ENCODE measurements at places on chromosomes 6 and 20.

DNA sequence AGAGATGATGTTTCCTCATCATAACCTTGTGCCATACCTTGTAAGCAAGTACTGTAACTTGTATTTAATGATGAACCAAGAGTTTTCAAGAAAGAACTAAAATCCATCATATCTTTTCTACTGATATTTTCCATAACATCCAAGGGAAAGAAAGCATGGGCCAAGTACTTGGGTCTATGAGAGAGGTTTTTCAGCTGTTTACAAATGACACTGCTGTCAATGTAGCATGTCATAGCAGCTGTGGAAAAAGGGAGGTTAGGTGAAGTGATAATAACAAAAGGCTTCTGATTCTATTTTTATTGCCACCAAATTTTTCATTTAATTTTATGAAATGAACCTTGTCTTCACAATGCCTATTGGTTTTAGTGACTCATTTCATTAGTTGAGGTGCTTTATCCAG, 482.3 kb downstream of the LMBRD1 start:
- no peak for DNase-seq

DNA sequence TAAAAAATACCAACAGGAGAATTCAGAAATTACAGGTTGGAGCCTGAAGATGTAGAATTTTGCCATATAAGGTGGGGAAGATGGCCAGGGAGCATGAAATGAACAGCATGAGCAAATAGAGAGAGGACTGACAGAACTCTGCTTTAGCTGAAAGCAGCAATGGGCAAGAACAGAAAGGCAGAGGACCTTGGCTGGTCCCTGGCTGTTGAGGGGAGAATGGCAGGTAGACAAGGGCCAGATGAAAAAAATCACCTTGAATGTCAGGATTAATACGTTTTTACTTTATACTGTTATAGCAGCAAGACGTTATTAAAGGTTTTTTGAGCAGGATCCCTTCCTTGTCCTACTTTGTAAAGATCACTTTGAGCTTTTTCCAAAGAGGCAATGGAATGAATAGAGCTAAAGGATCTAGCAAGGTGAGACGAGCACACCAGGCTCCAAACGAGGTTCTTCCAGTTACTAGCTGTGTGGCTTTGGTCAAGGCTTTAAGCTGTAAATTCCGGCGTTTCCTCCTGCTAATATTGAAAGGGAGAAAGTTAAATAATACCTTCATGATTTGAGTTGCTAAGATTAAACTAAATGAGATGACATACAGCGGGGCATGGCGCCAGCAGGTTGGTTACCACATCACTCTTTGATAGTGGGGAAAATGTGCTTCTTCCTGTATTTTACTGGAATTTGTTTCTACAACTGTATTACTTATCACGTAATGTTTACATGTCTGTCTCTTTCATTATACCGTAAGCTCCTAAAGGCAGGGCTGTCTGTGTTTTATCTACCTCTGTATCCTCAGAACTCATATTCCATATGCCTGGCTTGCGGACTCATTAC, 776 bp downstream of the PPIL1 start:
- no peak for DNase-seq

- no peak for DNase-seq
Measured at GRCh38 chr6:71403422-71404134, 115.0 kb downstream of the OGFRL1 start.

GRCh38 chr20:6700563-6701329, 66.7 kb upstream of the BMP2 start:
- DNase-seq: no peak

- no peak for DNase-seq
Measured at GRCh38 chr6:2086326-2086965, 159.0 kb downstream of the GMDS start.

GRCh38 chr6:55875400-55875799, at the start of gene BMP5:
BMP5 (minus strand) TSS chr6:55875590; CDS start chr6:55874865, 725 bp downstream.
- no peak for DNase-seq

DNA sequence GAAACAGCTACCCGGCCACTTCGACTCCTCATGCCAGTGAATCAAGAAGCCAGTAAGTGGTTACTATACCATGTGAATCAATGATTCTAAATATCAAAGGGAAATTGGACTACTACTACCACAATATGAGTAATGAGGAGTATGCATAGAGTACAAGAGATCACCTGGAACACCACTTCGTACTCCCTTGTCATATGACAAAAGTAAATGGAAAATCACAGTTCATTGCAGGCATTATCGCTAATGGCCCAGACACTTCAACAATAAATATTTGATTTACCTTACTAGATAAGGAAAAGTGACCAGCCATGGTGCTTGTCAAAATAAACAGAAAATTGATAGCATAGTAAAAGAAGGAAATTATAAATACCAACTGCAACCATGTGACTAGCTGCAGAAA, 73.1 kb downstream of the BMP5 start:
- DNase-seq: no peak

DNA sequence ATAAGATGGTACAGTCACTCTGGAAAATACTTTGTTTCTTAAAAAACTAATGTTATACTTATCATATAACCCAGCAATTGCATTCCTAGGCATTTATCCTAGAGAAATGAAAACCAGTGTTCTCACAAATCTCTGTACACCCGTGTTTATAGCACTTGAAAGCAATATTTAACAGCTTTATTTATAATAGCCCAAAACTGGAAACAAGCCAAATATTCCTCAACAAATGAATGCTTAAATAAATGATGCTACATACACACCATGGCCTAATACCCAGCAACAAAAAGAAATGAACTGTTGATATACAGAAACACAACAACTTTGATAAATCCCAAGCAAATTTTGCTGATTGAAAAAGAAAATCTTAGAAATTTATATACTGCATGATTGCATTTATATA, 51.3 kb downstream of the GFRA4 start:
- DNase-seq: no peak

- DNase-seq: no peak
Measured at GRCh38 chr20:16528078-16528477, 45.2 kb downstream of the KIF16B start.

DNA sequence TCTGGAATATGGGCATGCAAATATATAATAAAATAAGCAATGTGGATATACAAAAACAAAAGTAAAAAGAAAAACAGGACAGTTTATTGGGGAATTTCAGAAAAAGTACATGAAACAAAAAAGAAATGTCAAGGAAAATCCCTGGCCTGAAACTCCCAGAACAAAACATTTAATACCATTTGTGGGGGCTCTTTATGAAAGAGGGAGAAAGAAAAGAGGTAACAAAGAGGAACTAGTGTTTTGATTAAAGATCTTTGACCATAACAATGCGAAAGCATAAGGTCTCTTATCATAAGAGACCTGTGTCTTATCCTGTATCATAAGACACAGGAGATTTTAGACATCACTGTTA, 88.6 kb upstream of the ARID1B start:
- no peak for DNase-seq

Measured in left forelimb (tissue), 1 donor.